ENCODE measurements at places on chromosomes 4 and X. TPM values are rescaled to one million over a fixed set of nuclear protein-coding genes. Genes with fewer than 3 reads are reported as not detected.

The HERC5 gene
- 0.86 TPM for total RNA-seq

The CABS1 gene
- total RNA-seq, result not detected

The WDR17 gene
- total RNA-seq, result 0.64 TPM

The ZNF81 gene
- total RNA-seq, result 6.8 TPM

The PDZD4 gene
- total RNA-seq, result 0.32 TPM

The MUC7 gene
- total RNA-seq, result not detected

The SUPT20HL2 gene
- total RNA-seq, result under 0.01 TPM

The ACSL1 gene
- 32.4 TPM for total RNA-seq

The DNAAF6 gene
- not detected for total RNA-seq

The TMEM31 gene
- total RNA-seq, result 0.32 TPM

The BRS3 gene
- not detected for total RNA-seq

The HSFX1 gene
- 0.43 TPM for total RNA-seq

The NDUFC1 gene
- 39.7 TPM for total RNA-seq

The SPATA4 gene
- total RNA-seq, result 0.97 TPM

The BMPR1B gene
- 2.3 TPM for total RNA-seq

The TLR1 gene
- total RNA-seq, result 0.32 TPM

The GAR1 gene
- 5.2 TPM for total RNA-seq

The RBM47 gene
- 0.86 TPM for total RNA-seq

The ZAR1 gene
- not detected for total RNA-seq

The ZFP42 gene
- not detected for total RNA-seq

The PRDM8 gene
- 7.3 TPM for total RNA-seq

All from fibroblast of villous mesenchyme (primary cell).